ENCODE measurements at places on chromosomes 13 and 19.
A peak's percentile ranks its signal among the peaks of the same experiment; 100 is the strongest.

DNA sequence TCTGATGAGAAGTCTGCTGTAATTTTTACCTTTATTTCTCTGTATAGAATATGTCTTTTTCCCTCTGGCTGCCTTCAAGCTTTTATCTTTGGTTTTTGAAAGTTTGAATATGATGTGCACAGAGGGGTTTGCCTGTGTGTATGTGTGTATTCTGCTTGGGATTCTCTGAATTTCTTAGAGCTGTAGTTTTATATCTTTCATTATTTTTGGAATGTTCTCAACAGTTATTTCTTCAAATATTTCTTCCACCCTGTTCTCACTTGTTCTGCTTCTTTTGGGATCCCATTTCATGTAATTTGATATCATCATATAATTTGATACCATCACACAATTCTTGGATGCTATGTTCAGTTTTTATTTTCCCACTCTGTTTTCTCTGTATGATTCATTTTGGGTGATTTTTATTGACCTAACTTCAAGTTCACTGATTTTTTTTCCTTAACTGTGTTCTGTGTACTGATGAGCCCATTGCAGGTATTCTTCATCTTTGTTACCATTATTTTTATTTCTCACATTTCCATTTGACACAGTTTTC lies 7.5 kb downstream of the COG3 start:
- no peak for DNase-seq

DNA sequence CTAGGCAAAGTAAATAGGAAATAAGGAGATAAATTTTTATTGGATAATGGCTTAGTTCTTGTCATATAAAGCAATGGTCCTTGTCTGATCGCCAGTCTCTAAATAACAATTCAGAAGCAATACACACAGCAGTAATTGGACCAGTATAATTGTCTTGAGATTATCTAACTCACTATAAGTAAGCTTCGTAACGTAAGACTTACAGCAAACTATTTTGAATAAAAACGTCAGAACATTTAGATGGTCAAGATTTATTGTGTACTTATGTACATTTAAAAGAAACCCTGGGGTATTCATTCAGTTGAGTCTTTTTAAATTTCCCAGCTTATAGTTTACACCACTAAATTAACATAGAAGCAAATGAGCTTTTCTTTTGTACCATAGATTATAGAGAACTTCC lies 20.2 kb upstream of the TRPC4 start:
- no peak for DNase-seq

DNA sequence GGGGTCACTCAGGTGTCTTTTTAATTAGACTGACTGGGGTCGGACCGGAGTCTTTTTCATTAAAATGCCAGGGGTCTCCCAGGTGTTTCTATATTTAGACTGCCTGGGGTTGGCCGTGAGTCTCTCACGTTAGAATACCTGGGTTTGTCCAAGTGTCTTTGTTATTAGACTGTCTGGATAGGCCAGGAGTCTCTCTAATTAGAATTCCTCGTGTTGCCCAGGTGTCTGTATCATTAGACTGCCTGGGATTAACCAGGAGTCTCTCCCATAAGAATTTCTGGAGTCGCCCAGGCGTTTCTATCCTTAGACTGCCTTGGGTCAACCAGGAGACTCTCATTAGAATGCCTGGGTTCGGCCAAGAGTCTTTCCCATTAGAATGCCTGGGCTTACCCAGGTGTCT lies 1445.7 kb downstream of the UQCRFS1 start:
- no peak for DNase-seq

GRCh38 chr13:44818428-44818827 lies 170.8 kb downstream of the NUFIP1 start:
- DNase-seq, result no peak

DNA sequence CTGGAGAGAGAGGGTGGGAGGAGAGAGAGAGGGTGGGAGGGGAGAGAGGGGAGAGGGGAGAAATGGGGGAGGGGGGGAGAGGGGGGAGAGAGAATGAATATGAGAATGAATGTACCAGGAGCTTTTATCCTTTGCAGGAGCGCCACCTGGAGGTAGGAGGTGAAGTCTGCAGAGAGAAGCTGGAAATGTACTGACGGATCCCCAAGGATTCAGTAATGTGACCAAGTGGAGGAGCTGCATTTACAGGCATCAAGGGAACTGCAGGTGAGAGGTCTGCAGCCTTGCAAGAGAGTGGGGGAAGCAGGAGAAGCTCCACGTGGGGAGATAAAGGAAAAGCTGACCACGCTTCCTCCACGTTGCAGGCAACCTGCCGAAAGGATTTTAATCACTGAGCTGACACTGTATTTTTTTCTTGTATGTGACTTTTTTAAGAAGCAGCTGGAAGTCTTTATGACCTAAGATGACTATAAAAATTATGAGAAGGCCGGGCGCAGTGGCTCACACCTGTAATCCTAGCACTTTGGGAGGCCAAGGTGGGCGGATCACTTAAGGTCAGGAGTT lies 33.7 kb downstream of the VSTM1 start:
- peak; percentile 9 for DNase-seq

DNA sequence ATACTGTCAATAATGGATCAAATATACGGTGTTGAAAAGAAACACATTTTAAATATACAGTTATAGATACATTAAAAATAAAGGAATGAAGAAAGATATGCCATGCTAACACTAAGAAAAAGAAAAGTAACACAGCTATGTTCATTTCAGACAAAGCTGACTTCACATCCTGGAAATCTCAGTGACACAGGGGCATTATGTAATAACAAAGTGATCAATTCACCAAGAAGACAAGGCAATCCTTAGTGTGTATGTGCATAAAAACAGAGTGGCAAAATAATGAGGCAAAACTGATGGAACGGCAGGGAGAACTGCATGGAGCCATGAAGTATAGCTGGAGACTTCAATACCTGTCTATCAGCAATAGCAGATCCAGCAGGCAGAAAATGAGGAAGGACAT lies 13.1 kb downstream of the ZNF14 start:
- no peak for DNase-seq

DNA sequence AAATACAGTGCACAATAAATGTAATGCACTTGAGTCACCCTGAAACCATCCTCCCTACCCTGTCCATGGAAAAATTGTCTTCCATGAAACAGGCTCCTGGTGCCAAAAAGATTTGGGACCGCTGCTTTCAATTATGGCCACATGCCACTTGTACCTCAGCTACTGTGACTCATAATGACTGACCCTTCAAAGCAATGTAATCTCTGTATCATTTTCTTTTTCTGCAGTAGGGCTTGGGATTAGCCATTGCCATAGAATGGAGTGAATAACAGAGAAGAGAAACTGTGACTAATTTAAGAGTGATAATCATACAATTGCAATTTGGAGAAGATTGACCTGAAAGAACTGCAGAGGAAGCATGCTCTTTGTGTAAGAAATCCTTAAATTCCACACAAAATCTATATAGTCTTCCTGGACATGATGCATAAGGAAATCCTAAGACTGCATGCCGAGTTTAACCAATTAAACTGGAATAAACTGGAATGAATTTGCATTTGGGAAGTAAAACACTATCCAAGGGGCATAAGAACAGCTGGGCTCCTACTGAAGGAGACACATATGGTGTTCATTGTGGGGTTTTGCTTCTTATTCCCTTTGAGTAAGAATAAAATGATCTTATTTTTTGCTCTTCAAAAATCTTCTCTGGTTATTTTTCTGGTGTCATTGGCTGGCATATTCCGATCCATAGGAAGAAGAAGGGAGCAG lies 59.5 kb upstream of the SLC7A1 start:
- no peak for DNase-seq

- no peak for DNase-seq
Observed at GRCh38 chr19:8517551-8518442, 3.8 kb upstream of the ZNF414 start.

DNA sequence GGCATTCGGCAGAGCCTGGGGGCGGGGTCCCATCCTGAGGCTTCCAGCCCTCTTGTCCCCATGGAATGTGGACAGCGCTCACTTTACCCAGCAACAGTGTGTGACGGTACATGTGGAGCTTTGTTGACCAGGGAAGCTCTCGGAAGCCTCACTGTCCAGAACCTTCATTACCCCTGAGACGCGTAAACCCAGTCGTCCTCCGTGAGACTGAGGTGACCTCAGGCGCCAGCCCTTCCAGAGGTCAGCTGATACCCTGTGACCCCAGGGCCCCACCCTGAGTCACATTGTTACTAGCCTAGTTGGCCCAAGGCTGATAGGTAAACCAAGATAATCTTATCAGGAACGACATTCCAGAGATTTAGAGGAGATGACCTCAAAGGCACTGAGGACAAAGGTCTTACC lies 10.2 kb upstream of the TMEM160 start:
- DNase-seq, result no peak

DNA sequence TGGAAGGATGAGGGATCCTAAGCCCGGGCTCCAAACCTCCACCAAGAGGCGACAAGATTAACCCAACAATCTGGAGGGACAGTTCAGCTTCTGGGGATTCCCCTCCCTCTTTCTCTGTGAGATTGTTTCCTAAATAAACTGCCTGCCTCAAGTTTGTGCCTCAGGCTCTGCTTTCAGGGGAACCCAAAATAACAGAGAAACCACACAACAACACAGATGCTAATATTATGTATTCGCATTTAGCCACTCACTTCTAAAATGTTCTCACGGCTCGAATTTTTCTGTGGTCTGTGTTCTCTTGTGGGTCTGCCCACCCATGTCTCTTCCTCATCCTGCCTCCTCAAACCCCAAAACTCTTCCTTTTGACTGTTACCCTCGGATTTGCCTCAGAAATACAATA lies 1381.1 kb upstream of the SLC10A2 start:
- no peak for DNase-seq

DNA sequence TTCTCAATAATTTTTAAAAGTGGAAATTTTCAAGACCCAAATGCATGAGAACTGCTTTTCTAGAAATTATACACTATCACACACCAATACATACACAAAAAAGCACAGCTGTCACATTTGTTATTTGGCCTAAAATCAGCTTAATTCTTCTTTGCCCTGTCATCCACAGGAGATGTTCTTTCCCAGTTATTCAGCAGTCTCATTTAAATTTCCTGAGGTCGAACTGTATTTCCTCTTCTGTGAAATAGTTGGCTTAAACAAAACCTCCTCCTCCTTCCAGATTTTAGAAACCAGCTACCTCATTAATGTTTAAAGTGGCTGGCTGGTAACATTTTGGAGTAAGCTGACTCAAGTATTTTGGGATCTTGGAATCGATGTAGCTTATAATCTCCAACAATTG lies 39.1 kb downstream of the SMAD9 start:
- DNase-seq, result no peak

DNA sequence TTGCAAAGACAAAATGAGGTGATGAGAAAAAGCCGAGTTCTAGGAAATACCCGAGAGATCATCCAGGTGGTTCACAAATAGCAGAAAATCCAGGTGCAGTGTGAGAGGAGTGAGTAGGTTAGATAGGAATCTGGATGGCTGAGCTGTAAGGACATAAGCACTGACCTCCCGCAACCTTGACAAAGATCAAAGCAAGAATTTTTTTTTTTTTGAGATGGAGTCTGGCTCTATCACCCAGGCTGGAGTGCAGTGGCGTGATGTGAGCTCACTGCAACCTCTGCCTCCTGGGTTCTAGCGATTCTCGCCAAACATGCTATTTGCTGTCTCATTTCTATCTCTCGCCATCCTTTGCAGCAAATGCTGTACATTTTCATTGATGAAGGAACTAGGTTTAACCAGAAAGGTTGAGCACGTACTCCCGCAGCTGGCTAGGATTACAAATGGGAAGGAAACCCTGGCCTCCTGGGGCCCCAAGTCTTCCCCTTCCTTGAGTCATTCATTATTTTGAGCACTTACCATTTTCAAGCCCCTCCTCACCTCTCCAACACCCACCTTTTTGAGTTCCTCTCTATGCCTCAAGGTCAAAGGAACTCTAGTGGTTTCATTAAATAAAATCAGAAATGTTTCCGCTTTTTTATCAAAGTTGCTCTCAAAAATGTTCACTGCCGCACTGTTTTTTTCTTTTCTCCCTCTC lies 38.8 kb downstream of the NLRP12 start:
- DNase-seq, result no peak

GRCh38 chr13:113040597-113041292 lies 64.8 kb upstream of the F7 start:
- no peak for DNase-seq

DNA sequence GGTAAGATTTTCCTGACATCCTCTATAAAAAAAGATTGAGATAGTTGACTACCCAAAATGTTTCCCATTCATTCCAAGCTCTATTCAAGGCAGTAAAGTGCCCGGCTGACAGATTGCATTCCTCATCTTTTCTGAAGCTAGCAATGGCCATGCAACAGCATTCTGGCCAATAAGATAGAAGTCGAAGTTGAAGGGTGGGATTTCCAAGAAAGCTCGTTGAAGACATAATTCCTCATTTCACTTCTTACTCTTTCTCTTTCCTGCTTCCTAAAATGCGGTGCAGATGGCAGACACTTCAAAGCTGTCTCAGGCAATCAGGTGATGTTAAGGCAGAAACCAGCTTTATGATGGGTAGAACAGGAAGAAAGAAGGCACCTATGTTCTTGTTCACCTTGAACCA lies 13.4 kb upstream of the ALOX5AP start:
- no peak for DNase-seq

DNA sequence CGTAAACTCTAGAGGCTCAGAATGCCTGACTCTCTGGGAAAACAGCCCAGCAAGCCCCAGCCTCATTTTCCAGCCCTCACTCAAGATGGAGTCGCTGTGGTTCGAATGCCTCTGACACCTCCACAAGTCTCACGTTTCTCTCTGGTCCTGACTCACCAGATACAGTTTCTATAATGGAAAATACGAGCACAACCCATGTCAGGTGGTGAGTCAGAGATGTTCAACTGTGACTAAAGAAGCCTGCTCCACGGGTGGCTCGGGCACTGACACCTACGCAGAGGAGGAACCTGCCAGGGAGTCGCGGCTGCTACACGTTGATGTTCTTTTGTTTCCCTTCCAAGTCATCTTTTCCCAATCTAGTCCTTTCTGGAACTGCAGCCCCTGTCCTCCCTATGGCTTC lies 87.1 kb upstream of the STK24 start:
- DNase-seq, result no peak

GRCh38 chr13:113607056-113607888 lies 22.7 kb downstream of the TFDP1 start:
- DNase-seq, result no peak

DNA sequence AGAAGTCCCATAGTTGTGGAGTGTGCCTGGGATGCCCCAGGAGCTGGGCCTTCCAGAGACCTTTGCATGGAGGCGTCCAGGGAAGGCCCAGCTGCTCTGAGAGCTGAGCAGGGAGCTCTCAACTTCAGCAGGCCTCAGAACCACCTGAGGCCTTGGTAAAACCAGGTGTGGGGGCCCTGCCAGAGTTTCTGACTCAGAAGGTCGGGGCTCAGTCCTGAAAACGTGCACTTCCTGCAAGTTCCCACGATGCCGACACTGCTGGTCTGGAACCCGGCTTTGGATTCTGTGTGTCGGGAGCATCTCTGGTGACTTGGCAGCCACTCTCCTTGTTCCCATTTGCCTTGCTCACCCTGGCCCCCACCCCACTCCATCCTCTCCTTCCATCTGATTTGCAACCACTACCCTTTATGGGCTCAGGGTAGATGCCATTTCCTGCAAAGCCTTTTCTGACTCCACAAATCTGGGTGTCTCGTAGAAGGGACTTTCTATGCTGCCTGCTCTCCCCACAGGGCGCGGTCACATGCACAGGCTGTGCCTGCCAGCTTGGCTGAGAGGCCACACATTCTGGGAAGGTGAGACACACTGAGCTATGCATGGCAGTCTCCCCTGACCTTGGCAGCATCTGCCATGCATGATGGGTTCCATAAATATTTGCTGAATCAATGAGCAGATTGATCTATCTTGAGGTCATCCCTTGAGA lies 244.7 kb downstream of the COL4A1 start:
- DNase-seq, result no peak

GRCh38 chr13:52025475-52026245 lies 1.2 kb downstream of the UTP14C start:
- DNase-seq, result no peak

- DNase-seq, result no peak
Observed at GRCh38 chr19:19053508-19054314, 10.1 kb upstream of the SLC25A42 start.

Measured in stimulated activated CD4-positive, alpha-beta T cell treated with anti-CD3 and anti-CD28 coated beads, TNF-alpha, amount 100 ng/mL, for 1 hour (primary cell).